ENCODE measurements at places on chromosomes 12 and 14.

- DNase-seq = peak; percentile 53
Measured at GRCh38 chr12:14260011-14260993, 105.2 kb upstream of the ATF7IP start.

- peak; percentile 99 for DNase-seq
Measured at GRCh38 chr12:124453419-124454351, 113.7 kb downstream of the NCOR2 start.

GRCh38 chr14:23548351-23549318 lies 2.9 kb downstream of the ZFHX2 start:
- no peak for DNase-seq

DNA sequence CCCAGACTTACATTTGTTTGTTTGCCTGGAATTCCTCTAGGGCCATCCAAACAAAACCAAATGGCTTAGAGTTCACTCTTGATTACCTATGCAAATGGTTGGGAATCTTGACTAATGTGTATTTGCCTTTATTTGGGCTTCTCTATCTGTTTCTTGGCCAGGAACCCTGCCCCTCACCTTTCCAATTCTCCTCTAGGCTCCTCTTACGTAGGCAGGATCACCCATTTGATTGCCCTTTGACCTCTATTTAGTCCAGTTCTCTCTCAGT lies 123.0 kb upstream of the DYRK2 start:
- DNase-seq = no peak

GRCh38 chr12:78697817-78698415 lies 166.7 kb upstream of the SYT1 start:
- DNase-seq = no peak

DNA sequence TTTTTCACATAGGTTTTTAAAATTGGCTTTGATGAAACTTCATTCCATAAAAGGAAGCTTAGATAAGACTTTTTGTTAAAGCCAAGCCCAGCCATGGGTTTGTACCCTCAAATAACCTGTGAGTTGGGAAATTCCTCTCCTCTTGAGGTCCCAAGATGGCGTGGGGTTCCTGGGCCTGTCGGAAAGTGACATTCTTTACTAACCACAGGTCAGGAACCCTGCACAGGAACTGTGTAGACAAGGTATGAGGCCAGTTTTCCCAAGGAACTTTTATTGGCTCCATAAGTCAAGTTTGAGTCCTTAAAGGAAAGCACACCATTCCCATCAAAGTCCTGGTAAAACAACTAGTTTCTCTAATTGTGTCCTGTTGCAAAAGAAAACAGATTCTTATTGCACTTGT lies 65.0 kb upstream of the AMN start:
- DNase-seq = no peak

- no peak for DNase-seq
Measured at GRCh38 chr12:128276471-128276870, 9.5 kb downstream of the TMEM132C start.

DNA sequence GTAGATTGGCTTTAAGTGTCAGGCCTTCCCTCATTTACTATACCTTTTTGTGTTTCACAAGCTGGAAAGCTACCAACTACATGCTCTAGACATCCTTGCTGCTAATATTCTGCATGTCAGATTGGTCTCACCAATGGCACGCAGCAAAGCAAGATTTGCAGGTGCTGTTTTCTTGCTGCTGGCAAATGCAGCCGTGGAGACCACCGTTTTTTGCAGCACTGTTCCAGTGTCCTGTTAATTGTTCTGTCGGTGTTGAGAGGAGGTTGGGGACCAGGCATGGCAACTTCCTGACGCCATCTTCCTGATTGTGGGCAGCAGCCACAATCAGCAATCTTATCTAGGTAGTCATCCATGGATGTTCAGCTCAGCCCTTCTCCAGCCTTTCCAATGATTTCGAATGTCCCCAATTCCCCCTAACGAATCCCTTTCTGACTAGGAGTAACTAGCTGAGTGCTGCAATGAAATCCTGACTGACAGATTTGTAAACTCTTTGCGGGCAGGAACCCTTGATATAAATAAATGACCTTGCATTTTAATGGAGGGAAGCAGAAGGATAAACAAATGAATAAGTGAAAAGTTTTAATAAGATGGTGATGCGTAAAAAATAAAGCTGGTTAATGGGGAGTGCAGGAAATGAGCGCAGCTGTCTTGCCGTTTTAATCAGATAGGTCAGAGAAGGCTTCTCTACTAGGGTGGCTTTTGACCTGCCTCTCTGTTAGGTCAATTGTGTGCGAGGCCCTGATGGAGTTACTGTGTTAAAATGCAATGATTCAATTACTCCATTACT lies 574 bp upstream of the CRADD start:
- DNase-seq = no peak

GRCh38 chr12:122491991-122492390 lies 8.7 kb downstream of the ZCCHC8 start:
- no peak for DNase-seq

DNA sequence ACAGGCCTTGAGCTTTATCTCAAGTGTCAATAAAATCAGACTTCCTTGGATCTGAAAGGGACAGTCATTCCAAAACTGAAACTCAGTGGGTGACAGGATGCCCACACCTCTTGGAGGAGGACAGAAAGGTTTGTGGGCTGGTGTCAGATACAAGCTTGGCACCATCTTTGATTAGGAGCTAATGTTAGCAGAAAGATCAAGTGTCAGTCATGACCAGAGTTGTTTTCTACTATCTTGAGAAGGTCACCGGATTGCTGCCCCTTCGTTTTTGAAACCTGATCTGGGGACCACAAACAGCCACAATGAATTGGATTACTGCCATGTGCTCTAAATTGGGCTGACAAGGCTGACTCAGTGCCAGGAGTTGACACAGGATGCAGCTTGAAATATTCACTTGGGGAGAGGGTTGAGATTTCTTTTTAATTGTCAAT lies 88.3 kb downstream of the OTOGL start:
- DNase-seq = no peak

GRCh38 chr12:71445071-71445470 lies 5.5 kb downstream of the LGR5 start:
- DNase-seq = no peak

GRCh38 chr14:34258318-34258717 lies 203.7 kb downstream of the SPTSSA start:
- DNase-seq = no peak

DNA sequence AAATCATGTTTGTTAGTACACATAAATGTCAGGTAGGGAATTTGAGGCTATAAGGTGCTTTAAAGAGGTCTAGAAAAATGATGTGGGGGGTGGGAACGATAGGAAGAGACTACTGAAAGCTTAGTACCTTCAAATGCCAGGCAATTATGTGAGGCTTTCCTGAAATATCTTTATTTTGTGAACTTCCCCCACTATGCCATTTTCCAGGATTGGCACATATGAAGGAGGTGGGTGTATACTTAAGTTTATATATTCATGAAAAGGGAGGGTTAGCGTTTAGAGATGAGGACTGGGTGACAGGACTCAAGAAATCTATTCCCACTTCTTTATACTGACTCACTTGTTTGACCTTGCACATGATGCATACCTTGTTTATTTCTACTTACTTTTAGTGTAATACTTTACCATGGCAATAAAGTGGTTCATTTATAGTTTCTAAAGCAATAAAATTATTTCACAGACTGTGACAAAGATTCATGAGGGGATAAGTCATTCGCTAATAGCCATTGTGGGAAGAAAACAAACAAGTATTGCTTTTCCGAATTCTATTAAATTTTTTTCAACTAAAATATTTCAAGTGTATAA lies 77.1 kb downstream of the PLEKHA5 start:
- DNase-seq = no peak

DNA sequence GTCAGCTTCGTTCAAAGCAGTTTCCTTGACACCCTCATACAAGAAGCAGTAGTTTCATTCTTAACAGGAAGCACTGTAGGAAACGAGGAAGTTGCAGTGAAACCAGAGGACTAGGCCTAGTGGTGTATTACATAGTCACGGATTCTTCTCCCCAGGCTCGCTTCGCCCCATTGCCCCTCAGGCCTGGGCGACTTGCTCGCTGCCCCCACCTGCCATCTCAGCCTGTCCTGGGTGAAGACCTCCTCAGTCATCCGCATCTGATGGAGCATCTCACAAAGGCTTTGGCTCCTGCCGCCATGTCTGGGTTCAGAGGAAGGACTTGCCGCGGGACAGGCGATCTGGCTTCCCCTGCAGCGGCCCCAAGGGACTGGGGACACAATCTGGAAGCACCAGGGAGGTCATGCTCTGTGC lies 93.5 kb downstream of the LMNTD1 start:
- DNase-seq = peak; percentile 55

GRCh38 chr12:24379861-24380521 lies 430.5 kb upstream of the SOX5 start:
- DNase-seq = no peak

DNA sequence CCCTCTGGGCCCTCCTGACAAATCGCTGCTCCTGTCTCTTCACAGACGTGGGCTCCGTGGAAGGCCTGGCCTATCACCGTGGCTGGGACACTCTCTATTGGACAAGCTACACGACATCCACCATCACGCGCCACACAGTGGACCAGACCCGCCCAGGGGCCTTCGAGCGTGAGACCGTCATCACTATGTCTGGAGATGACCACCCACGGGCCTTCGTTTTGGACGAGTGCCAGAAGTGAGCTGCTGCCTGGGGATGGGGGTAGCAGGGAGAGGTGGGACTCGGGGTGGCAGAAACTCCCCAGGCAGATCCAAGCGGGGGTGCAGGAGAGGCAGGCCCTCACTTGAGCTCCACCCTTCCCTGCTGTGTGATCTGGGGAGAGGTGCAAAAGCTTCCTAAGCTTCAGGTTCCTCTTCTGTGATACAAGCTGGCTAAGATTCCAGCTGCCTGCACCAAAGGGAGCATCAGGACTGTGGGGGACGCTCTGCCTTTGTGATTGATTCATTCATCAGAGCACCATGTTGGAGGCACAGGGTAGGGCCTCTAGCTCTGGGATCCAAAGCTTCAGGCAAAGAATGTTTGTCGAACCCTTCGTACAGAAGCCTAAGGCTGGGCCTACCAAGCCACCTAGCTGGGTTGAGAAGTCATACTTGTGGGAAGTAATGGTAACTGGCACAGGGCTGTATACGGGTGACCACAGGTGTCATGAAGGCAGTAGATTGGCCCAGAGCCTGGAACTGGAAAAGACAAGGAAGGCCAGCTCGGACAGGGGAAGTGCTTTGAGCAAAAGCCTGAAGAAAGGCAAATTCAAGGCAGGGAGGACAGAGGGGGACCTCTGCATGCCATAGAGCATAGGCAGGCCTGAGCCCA lies 29.1 kb upstream of the NXPH4 start:
- no peak for DNase-seq

DNA sequence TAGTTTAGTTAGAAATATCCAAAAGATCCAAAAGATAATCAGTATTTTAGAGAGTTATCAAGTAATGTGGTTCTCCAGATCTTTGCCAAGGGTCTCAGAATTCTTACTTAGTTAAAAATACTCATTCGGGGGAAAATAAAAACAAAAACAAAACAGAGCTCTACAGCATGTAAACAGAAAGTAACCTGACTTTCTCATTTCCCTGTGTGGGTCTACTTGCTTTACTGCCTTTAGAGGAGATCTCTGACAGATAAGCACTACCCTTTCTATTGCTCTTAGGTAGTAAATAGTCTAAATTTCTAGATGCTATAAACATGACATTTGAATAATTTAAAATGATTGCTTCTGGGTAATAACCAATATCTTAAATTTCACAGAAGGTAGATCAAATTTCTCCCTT lies 371.8 kb downstream of the RPL10L start:
- DNase-seq = no peak

DNA sequence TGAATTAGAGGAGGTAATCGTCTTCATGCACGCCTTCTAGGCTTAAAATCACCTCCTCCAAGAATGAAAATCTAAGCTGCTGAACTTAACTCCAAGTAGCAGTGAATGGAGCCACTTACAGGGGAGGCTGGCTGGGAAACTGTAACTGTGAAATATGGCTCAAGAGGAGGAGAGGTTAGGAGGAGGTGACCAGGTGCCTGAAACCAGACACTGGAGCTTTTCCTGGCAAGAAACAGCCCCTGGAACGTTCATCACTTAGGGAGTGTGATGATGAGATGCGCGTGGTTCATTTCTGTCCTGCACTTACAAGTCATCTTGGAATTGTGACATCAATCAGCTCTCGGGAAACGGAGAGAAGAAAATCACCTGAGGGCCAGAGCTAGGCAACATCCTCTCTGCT lies 62.3 kb upstream of the TMEM132C start:
- DNase-seq = no peak

DNA sequence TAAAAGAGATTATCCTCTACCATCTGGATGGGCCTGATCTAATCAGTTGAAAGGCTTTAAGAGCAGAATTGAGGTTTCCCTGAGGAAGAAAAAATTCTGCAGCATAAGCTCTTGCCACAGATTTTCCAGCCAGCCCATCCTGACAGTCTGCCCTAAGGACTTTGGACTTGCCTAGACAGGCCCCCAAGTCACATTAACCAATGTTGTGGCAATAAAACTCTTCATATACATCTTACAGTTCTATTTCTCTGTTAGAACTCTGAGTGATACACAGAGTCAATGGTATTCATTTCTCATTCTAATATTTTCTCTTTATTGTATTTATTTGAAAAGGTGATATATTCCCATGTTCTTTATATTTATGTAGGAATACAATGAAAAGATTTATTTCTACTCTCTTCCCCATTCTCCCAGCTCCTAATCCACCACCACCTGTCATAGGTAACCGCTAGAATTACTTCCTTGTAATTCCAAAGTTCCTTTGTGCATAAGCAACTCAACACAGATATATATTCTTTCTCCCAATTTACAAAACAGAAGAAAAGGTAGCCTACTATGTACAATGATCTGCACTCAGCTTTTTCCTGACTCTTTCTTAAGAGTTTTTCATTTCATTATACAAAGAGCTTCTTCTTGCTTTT lies 182.1 kb downstream of the CAPZA3 start:
- DNase-seq = no peak

- peak; percentile 33 for DNase-seq
Measured at GRCh38 chr14:78143489-78144145, 26.6 kb upstream of the NRXN3 start.

GRCh38 chr14:63413009-63413408 lies 94.3 kb upstream of the GPHB5 start:
- no peak for DNase-seq

DNA sequence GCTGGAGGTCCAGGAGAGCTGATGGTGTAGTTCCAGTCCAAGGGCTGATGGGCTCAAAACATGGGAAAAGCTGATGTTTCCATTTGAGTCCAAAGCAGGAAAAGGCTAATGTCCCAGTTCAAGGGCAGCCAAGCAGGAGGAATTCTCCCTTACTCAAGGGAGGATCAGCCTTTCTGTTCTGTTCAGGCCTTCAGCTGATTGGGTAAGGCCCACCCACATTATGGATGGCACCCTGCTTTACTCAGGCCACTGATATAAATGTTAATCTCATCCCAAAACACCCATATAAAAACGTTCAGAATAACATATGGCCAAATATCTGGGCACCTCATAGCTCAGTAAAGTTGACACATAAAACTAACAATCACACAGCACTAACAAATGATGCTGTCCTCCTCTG lies 64.1 kb downstream of the SAMD4A start:
- no peak for DNase-seq

GRCh38 chr14:61121355-61121787 lies 140.3 kb downstream of the SLC38A6 start:
- DNase-seq = peak; percentile 27

DNA sequence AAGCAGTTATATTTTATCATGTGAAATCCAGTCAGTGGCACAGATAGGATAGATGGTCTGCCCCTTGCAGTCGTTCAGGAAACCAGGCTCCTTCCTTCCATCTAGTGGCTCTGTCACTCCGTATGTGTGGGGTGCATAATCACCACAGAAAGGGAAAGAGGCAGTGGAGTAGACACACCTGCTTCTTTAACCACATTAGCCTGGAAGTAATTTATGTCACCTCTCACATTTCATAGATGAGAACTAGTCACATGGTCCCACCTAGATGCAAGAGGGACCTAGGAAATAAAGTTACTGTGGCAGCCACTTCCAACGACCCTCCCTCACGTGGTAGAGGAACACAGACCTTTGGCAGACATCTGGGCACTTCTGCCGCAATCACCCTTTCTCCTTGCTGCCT lies 14.2 kb upstream of the RNU6-8 start:
- no peak for DNase-seq
